Activated CD8-positive, alpha-beta memory T cell treated with anti-CD3 and anti-CD28 coated beads for 24 hours (primary cell): ENCODE measurements at places on chromosomes 3 and 15.

GRCh38 chr3:3089017-3089416 lies 21.2 kb downstream of the IL5RA start:
- DNase-seq = no peak

GRCh38 chr15:99118258-99118632 lies 13.4 kb downstream of the SYNM start:
- no peak for DNase-seq

GRCh38 chr15:63203451-63204090 lies 14.2 kb downstream of the RAB8B start:
- DNase-seq = no peak

DNA sequence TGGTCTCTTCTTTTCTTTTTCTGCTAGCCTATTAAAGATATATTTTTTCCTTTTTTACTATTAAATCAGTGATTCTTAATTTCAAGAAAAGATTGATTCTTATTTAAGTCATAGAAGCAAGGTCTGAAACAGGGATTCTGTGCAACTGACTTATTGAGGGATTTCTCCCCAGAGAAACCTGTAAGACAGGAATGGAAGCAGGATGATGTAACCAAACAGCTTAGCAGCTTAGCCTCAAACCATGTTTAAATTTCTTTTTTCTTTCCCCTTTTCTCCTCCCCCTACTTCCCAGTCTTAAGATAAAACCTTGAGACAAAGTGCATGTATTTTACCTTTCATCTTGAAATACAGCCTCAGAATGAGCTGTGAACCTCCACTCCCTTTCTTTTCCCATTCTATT lies 322.8 kb downstream of the NEK10 start:
- no peak for DNase-seq

GRCh38 chr3:10395671-10396070 lies 74.8 kb upstream of the SEC13 start:
- DNase-seq = no peak

- no peak for DNase-seq
Measured at GRCh38 chr3:21734746-21735145, 16.3 kb downstream of the ZNF385D start.

DNA sequence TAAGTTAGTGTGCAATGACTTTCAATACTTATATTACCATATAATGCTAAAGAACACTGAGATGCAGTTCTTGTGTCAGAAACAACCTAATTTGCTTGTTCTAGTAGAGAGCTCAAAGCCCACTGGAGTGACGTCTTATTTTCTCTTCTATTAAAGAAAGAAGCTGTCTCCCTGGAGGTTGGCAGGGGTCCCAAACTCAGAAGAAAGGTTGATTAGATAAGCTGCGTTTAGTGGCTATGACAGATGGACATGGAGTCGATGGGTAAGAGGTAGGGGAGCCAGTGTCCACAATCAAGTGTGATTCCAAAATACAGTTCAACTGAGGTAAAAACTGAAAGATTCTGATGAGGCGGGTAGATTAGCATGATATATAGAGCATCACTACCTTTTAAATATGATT lies 363.6 kb downstream of the NLGN1 start:
- no peak for DNase-seq

DNA sequence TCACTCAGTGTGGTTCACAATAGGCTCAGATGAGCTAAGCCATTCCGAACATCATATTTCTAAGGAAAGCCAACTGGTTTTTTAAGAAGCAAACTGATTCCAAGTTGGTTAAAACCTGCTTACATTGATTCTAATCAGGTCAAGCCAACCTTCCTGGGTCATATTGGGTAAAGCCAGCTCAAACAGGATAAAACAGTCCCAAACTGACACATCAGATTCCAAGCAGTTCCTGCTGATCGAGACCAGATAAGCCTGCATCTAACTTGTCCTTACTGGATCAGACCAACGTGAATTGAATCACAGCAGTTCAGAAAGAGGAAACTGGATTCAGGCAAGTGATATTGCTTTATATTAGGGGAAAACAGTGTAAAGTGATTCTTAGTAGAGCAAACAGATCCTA lies 18.6 kb upstream of the THSD4 start:
- DNase-seq = no peak

DNA sequence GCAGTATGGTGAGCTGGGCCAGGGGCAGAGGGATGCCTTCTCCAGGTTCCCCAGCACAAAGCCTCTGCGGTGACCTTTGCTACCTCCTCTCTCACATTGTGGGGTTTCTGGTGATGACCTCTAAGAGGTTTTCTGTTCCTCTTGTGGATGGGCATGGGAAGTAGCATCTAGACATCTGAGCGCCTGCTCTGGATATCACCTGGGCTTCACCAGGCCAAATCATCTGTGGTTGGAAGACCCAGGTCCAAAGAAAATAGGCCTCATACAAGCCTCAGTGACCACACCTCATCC lies 7.0 kb downstream of the APEH start:
- DNase-seq = no peak

DNA sequence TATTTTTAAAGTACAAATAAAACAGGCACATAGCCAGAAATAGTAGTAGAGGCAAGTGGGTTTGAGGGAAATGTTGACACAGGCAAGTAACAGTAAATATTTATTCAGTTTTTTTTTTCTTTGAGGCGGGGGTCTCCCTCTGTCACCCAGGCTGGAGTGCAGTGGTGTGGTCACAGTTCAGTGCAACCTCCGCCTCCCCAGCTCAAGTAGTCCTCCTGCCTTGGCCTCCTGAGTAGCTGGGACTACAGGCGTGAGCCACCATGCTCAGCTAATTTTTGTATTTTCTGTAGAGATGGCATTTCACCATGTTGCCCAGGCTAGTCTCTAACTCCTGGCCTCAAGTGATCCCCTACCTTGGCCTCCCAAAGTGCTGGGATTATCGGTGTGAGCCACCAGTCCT lies 43.5 kb downstream of the PHLDB2 start:
- no peak for DNase-seq
